Esophagus squamous epithelium (tissue), 5 donors: ENCODE measurements at places on chromosomes 13 and 19.

- DNase-seq, result no peak
Observed at GRCh38 chr13:102846261-102847015, 606 bp downstream of the ERCC5 start.

DNA sequence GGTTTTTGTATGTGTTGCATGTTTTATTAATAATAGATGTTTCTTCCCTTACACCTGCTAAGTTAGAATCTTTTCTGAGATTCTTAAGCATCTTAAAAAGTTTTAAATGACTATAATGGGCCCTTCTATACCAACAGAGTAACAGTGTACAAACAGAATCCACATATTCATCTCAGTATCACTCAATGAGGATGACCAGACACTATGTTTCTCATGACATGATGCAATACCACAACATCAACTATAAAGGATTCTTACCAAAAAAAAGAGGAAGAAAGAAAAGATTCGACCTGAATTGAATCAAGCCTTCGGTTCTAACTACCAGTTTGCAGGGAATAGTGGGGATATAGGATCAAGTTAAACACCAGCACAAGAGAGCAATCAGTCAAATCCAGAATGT lies 56.5 kb downstream of the INTS6 start:
- DNase-seq, result no peak

DNA sequence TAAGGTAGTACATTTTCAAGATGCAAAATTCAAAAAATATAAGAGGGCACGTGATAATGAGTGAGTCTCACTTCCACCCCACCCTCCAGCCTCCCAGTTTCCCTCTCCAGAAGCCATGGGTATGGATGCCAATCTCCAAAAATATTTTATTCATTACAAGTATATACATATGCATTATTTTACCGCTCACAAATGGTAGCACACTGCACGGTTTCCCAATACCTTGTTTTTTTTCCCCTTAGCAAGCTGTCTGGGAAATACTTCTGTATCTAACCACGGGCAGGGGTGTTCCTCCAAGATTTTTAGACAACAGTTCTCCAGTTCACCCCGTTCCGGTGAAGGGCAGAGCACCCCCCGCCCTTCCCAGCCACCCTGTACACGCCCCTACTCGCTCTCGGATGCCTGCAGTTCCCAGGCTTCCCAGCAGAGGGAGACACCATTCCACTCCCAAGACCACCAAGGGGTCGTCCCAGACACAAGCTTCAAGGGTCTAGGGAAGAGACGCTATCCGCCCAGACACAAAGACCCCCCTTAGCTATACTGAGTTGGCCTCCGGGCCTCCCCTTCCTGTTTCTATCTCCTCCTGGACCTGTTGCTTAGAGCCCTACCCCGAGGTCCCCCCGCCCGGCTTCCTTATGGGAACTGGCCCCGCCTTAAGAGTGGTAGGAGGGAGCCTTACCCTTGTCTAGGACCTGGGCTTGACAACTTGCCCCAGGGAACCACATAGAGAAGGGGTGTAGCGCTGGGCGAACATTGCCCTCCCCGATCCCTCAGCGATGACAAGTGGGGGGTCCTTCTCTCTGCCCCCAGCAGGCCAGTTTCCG lies 1.1 kb upstream of the FXYD3 start:
- no peak for DNase-seq

- DNase-seq, result no peak
Observed at GRCh38 chr13:39051157-39051556, 12.9 kb downstream of the NHLRC3 start.

- no peak for DNase-seq
Observed at GRCh38 chr19:6241680-6242377, 37.9 kb downstream of the MLLT1 start.

DNA sequence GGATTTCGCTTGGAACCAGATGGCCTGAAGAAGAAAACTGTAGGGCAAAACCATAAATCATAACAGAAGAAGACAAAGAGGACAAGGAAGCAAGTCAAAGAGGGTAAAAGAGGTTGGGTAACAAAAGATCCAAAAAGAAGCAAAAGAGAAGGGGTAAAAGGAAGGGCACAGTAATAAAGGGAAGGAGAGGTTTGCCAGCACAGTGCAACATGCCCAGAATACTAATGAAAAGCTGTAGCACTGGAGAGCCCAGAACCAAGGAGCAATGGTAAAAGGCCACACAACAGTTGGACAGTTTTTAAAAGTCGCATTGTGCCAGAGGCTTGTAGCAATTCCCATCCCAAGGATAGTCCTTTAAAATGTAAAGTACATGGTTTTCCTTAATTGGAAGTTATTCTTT lies 506.6 kb downstream of the PCDH9 start:
- DNase-seq, result no peak

DNA sequence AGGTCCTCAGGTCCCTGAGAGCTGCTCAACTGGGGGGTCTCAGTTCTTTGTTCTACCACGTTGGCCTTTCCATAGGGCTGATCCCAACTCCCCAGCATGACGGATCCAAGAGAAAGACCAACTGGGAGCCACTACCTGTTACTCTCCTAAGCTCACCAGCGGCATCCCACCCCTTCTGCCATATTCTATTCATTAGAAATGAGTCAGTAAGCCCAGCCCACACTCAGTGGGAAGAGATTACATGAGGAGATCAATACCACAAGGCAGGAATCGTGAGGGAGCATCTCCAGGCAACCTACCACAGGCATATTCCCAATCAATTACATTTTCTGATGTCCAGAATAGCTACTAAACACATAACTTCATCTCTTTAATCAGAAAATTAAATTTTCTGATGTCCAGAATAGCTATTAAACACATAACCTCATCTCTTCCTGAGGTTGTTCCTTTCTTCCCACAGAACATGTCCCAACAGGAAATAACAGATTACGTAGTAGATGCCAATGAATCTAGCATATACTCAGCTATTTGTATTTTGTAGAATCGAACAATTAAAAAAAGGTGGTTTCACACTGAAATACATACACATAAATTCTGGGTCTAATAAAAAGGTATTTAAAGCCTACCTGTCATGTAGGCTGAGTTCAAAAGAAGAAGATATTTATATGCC lies 708.1 kb upstream of the ARGLU1 start:
- DNase-seq, result no peak

DNA sequence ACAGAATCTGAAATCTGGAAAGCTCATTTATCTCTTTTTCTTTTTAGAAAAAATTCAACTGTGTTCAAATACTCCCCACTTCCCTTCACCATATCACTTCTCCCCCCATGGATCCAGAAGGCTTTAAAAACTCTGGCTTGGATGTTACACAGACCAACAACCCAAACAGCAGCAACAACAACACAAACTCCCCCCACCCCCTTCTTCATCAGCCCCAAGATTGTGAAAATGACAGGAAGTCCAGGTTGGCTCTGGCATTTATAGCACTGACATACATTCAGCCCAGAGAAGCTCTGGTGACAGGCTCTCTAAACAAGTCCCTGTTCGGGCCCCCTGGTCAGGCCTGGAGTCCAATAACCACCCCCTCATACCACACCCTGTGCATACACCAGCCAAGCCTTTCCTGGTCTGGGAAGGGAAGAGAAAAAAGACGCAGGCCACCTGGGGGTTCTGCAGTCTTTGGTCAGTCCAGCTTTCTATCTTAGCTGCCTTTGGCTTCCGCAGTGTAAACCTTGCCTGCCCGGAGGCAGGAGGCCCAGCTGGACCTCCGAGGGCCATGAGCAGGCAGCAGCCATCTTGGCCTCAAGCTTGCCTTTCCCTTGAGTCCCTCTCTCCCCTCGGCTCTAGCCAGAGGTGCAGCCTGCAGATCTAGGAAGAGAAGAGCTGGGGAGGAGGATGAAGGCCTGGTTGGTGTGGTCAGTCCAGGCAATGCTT lies 6.8 kb downstream of the CDX2 start:
- DNase-seq, result no peak

DNA sequence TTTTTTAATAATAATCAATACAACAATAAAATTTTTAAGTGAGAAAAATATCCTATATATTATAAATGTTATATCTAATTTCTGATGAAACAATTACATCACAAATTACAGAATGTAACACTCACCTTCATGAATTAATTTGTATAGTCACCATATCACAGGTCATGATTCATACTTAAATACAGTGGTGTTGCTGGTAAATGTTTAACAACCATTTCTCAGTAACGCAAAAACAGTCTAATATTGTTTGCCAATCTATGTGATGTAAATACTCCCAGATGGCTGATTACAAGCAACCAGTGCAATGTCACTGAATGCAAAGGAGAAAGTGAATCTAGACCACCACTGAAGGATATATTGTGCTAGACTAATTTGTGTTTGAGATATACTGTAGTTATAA lies 97.5 kb downstream of the DIAPH3 start:
- no peak for DNase-seq

DNA sequence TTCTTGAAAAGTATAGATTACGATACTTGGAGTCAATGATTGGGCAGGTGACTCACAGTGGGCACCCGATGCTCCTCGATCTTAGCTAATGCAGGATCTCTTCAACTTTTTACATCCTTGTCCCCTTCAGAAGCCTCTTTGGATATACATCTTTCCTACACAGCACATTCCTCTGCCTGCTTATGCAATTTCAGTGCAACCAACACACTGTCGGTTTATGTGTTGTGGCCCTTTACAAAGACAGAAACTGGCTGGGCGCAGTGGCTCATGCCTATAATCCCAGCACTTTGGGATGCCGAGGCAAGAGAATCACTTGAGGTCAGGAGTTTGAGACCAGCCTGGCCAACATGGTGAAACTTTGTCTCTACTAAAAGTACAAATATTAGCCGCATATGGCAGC lies 2.6 kb downstream of the GPR42 start:
- no peak for DNase-seq

GRCh38 chr13:35630551-35631275 lies 154.2 kb upstream of the MAB21L1 start:
- no peak for DNase-seq

DNA sequence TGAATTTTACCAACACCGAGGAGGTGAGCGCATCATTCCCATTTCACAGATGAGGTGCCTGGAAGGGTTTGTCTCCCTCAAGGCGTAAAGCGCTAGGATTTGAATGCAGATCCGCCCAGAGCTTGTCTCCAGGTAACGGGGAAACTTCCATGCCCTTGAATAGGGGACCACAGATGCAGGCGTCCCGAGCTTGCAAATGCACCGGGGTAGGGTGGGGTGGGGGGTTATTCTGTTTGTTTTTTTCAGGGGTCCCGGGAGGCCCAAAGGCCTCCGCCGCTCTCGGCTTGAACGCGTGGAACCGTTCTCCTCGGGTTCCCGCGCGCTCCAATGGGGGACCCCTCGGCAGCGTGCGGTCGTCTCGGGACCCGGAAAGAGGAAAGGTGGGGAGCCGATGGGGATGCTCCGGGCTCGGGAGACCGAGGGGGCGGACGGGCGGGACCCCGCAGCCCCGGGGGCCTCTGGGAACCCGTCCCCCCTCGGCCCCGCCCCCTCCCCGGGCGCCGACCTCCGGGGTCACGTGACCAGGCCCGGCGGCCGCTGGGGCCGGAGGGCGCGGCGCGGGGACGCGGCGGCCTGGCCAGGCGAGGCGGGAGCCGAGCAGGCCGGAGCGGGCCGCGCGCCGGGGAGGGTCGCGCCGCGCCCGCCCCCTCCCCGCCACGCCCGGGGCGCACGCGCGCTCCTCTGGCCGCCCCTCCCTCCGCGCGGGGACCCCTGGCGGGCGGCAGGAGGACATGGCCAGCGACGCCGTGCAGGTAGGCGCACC lies at the start of gene PKN1:
TSS of gene PKN1 (plus strand) at position 516 of the 763 bp plus-strand sequence. CDS start at position 732, 216 bp downstream.
- DNase-seq, result no peak

GRCh38 chr13:113877149-113877990 lies 13.5 kb upstream of the GAS6 start:
- DNase-seq, result no peak

- no peak for DNase-seq
Observed at GRCh38 chr13:24632382-24633121, 47.7 kb upstream of the ATP12A start.

- no peak for DNase-seq
Observed at GRCh38 chr13:113307491-113307890, 10.5 kb downstream of the LAMP1 start.

- DNase-seq, result no peak
Observed at GRCh38 chr13:45232591-45232990, 31.7 kb upstream of the KCTD4 start.

- DNase-seq, result no peak
Observed at GRCh38 chr13:42653679-42654078, 79.7 kb downstream of the TNFSF11 start.

DNA sequence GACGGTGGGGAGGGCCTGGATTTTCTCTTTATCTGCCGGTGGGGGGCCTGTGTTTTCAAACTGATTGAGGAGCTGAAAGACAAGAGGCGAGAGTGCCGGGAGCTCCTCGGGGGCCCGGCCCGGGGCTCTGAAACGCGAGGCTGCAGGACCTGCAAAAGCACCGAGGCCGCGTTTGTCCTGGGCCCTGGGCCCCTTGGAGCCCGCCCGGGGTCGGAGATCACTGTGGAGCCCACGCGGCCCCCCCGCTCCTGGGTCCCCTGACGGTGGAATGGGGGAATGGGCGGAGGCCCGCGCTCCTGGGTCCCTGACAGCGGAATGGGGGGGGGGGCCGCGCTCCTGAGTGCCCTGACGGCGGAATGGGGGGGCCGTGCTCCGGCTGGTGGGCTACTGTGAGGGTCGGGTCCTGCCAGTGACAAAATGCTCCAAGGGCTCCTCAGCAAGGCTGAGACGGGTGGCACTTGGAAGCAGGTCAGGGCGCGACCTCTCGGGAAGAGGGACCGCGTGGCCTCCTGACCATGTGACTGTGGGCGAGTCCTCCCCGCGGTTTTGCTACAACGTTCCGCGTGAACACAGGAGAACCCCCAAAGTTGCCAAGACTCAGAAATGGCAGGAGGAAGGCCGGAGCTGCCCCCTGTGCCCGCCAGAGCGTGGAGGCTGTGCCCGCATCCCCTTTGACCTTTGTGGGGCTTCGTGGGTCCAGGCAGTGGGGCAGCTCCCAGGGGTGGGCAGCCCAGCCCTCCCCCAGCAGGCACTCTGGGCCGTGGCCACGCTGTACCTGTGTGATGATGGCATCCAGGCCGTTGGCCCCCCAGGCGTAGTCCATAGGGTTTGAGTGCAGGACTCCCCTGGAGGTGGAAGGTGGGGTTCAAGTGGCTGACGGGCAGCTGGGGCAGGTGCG lies 9.5 kb downstream of the FGF22 start:
- DNase-seq, result no peak

- DNase-seq, result no peak
Observed at GRCh38 chr13:112072534-112073244, 5.7 kb downstream of the SOX1 start.

- DNase-seq, result no peak
Observed at GRCh38 chr19:35430409-35431144, 17.5 kb upstream of the FFAR2 start.

- DNase-seq, result no peak
Observed at GRCh38 chr19:49431330-49431749, 6.2 kb downstream of the GFY start.

- no peak for DNase-seq
Observed at GRCh38 chr19:1045247-1045603, 5.3 kb downstream of the ABCA7 start.

DNA sequence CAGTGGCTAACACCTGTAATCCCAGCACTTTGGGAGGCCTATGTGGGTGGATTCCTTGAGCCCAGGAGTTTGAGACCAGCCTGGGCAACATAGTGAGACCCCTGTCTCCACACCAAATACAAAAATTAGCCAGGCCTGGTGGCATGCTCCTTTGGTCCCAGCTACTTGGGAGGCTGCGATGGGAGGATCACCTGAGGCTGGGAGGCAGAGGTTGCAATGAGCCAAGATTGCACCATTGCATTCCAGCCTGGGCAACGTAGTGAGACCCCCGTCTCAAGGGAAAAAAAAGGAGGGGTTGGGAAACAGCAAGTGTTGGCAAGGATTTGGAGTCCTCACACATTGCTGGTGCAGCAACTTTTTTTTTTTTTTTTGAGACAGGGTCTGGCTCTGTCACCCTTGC lies 19.2 kb downstream of the SPTBN4 start:
- no peak for DNase-seq

GRCh38 chr13:59477011-59477410 lies 686.7 kb downstream of the DIAPH3 start:
- DNase-seq, result no peak

- DNase-seq, result no peak
Observed at GRCh38 chr13:80239571-80240255, 101.2 kb downstream of the SPRY2 start.
